ENCODE measurements at places on chromosomes 1 and 21.

DNA sequence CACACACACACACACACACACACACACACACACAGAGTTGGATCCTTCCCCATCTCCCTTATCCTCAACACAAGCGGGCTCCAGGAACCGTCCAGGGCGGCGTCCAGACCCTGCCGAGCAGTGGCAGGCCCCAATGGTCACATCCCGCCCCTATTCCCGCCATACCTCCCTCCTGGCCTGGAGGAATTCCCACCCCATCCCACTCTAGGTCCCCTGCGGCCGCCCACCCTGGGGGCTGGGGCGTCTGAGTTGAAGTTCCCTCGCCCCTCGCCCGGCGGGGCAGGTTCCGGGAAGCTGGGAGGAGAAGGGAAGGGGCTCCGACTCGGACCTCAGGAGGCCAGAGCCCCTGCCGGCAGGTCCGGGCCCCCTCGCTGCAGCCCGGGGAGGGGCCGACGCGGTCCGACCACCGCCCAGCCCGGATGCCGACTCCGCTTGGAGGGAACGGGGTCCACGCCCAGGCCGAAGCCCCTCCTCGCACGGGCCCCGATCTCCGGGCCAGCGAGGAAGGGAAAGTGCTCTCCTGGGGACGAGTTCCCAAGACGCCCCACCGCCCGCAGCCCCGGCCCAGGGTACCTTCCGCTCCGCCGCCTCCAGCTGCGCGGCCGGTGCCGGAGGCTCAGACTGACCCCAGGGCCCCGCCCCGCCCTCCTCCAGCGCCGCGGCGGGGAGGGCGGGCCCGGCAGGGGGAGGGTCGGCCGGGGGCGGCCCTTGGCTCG is at the start of gene RHOC:
Gene RHOC (minus strand): TSS at position 623 of the 716 bp plus-strand sequence. CDS start 3,328 bp downstream, outside the sequence.
- DNase-seq: no peak

DNA sequence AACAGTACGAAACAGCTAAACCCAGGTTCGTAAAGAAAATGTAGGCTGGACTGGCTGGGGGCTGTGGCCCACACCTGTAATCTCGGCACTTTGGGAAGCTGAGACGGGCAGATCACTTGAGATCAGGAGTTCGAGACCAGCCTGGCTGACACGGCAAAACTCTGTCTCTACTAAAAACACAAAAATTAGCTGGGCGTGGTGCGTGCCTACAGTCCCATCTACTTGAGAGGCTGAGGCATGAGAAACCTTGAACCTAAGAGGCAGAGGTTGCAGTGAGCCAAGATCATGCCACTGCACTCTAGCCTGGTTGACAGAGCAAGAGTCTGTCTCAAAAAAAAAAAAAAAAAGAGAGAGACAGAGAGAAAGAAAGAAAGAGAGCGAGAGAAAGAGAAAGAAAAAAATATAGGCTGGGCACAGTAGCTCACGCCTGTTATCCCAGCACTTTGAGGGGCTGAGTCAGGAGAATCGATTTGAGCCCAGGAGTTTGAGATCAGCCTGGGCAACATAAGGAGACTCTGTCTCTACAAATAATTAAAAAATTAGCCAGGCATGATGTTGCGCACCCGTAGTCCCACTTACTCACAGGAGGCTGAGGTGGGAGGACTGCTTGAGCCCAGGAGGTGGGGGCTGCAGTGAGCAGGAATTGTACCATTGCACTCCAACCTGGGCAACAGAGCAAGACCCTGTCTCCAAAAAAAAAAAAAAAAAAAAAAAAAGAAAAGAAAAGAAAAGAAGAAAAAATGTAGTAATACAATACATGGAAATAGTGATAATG is 35.7 kb downstream of the CAPZB start:
- DNase-seq: no peak

- no peak for DNase-seq
Observed at GRCh38 chr21:46051379-46051770, 46.5 kb upstream of the COL6A2 start.

- no peak for DNase-seq
Observed at GRCh38 chr1:53648516-53648915, 90.4 kb downstream of the GLIS1 start.

- DNase-seq: no peak
Observed at GRCh38 chr1:8427493-8427892, 109.6 kb downstream of the SLC45A1 start.

GRCh38 chr1:55519937-55520683 is 304.9 kb upstream of the USP24 start:
- DNase-seq: no peak

- DNase-seq: no peak
Observed at GRCh38 chr1:198929961-198930599, 291.2 kb downstream of the PTPRC start.

DNA sequence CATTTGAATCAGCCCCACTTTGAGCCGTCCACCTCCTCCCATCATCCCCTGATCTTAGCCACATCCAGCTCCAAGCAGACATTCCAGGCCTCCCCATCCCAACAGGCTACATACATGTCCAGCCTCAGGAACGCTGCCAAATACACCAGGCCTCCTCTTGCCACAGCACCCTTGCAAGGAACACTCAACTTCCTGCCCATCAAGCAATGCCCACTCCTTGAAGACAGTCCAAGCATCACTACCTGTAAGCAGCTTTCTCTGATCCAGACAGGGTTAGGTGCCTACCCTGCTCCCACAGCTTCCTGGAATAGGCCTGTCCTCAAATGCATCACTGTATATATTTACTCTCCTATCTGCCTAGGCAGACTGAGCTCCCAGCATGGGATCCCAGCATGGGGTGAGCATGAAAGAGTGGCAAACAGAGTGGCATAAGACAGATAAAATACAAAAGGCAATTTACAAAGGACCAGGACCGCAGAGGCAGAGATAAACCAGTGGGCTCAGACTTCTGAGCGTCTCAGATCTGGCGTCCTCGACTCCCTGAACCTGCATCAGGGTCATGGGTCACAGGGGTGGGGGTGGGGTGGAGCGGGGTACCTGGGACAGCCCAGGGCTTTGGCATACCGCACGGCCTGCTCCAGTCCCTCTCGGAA is 816 bp downstream of the HYI start:
- no peak for DNase-seq

GRCh38 chr1:66041654-66042053 is 249.0 kb downstream of the PDE4B start:
- no peak for DNase-seq

DNA sequence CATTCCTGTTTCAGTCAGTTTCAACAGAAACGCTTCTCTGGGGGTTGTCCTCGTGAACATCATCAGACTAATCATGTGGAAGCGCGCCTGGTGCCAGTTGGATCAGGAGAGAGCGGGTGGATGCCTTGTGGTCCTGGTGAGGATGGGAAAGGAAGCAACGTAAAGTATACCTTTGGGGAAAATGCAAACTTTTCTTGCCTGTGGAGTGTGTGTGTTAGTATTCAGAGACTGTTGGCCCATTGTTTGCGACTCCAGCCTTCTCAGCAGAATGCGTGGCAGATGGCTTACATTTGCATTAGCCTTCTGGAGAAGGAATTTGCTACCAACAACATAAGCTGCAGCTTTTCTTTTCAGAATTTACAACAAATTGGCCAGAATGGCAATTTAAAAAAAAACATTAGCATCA is 173.9 kb downstream of the RWDD3 start:
- DNase-seq: peak; percentile 70

GRCh38 chr1:56145581-56145980 is 433.8 kb downstream of the PLPP3 start:
- DNase-seq: no peak

DNA sequence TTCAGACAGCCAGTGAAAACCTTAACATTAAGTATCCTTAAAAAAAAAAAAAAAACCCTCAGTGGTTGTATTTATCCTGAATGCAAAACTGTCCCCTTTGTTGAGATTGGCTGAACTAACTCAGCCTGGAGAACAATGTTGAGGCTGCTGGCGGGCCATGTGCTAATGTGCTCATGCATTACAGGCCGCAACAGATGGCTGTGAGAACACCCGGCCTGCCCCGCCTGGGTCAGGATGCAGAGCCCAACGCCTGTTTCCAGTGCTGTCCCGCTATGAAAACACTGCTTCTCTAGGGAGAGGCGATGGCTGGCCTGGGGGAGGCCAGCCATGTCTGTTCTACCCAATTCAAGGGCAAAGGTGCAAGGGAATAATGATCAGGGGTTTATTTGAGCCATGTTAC is 13.8 kb downstream of the OLIG2 start:
- DNase-seq: no peak

- no peak for DNase-seq
Observed at GRCh38 chr1:150621497-150622302, 7.7 kb downstream of the ENSA start.

DNA sequence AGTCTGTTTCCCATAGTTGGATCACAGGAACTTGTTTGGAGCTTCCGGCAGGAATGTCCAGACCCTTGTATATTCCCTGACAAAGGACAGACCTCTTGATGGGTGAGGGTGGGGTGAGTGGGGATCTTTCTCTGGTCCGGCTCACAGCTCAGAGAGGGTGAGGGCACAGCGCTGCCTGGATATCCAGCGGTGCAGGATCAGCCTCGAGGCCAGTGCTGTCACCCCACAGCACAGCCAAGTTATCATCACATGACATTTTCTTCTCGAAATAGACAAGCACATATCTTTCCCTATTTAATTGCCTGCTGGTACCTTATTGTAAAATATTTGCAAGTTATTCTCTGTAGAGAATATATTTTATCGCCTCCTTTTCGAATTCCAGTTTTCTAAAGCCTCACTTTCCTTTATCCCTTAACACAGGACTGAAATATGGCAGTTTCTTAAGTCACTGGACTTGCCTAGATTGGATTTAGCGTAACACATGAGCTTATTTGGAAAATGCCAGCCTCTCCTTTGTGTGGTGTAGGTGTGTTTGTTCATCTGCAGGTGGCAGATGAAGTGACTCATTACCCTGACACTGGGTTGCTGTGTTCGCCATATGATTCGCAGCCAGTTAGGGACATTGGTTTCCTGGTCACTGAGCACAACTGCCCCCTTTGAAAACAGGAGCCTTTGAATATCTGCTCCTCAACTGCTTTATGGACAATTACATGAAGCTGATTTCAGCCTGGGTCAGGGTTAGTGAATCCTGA is 21.4 kb downstream of the CLIC6 start:
- no peak for DNase-seq

DNA sequence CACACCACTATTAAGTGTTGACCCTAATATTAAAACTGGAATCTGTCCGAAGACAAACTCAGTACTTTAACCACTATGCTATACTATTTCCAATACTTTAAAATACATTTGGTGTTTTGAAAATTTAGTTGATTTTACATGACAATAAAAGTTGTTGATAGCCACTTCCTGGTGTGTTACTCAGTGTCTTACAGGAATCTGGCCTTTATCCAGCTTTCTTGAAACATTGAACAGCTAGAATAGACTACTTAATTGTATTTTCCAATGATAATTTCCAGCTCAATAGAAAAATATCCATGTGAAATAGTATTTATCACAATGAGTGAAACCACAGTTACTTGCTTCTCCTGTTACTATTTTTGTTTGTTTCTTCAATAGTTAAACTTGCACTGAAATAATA is 369.6 kb upstream of the ADGRL4 start:
- no peak for DNase-seq

GRCh38 chr1:9657521-9658032 is 6.0 kb downstream of the PIK3CD start:
- DNase-seq: no peak

DNA sequence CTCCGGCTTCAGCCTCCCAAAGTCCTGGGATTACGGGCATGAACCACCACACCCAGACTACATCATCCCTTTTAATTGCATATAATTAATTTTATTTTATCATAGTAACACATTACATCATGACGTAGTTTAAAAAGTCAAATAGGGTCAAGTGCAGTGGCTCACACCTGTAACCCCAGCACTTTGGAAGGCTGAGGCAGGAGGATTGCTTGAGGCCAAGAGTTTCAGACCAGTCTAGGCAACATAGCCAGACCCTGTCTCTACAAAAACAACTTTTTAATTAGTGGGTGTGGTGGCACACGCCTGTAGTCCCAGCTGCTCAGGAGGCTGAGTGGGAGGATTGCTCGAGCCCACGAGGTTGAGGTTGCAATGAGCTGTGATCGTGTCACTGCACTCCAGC is 20.7 kb downstream of the EFNA3 start:
- no peak for DNase-seq

GRCh38 chr1:65615859-65616258 is 176.8 kb upstream of the PDE4B start:
- DNase-seq: no peak
